ENCODE measurements at places on chromosomes 1 and 21.

GRCh38 chr1:113042285-113043143 is 30.5 kb upstream of the LRIG2 start:
- no peak for DNase-seq

DNA sequence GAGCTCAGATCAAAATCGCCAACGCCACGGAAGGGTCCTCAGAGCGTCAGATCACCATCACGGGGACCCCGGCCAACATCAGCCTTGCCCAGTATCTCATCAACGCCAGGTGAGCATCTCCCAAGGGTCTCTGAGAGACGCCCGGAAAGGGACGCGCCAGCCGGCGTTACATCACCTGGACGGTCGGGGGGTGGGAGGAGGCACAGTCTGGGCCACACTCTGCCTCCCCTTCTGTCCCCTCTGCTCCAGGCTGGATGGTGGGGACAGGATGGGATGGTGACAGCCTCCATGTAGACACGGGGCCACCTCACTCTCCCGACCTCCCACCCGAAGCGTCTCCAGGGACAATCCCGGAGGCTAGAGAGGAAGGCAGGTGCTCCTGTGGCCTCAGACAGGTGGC is 41.5 kb upstream of the COL6A1 start:
- DNase-seq, result no peak

DNA sequence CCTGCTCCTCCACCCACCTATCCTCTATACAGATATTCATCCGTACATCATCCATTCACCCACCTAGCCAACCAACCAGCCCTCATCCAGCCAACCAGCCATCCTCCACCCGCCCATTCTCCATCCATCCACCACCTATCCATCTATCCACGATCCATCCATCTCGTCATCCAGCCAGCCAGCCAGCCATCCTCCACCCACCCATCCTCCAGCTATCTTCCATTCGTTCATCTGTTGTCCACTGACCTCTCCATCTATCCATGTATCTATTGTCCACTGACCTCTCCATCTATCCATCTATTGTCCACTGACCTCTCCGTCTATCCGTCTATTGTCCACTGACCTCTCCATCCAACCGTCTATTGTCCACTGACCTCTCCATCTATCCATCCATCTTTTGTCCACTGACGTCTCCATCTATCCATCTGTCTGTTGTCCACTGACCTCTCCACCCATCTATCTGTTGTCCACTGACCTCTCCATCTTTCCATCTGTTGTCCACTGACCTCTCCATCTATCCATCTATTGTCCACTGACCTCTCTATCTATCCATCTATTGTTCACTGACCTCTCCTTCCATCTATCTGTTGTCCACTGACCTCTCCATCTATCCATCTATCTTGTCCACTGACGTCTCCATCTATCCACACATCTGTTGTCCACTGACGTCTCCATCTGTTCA is 47.6 kb downstream of the FAAP20 start:
- no peak for DNase-seq

DNA sequence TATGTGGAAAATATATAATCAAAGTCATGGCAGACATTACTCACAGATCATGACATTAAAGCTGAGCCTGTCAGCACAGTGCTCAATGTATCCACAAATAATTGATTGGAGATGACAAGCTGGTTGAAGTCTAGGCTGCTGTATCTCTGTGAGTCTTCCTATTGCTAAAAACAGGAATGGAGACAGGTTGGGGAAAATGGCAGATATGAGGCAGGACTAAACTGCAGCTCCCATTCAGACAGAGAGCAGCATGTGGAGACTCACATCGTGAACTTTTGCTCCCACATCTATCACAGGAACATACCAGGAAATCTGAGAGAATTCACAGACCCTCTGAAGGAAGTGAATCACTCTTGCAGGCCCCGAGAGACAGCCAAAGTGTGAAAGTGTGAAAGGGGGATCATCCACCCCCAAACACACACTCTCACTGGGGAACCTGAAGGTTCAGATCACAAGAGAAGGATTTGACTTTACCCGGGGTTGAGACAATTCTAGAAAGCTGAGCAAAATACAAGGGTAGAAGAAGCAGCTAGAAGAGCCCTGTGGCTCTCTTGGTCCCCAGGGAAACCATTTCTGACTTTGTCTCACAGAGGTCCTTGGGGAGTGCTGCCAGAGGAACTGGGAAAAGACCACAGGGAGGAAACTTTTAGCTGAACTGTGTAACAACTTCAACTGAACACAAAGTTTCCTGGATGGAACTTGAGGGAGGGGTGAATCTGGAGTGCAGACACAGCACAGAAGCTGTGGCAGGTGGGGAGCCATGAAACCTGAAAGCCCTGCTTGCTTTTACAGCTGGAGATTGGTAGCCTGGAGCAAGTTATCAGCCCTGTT is 173.4 kb downstream of the S1PR1 start:
- no peak for DNase-seq

- DNase-seq, result no peak
Measured at GRCh38 chr1:178048426-178048825, 45.5 kb upstream of the RASAL2 start.

DNA sequence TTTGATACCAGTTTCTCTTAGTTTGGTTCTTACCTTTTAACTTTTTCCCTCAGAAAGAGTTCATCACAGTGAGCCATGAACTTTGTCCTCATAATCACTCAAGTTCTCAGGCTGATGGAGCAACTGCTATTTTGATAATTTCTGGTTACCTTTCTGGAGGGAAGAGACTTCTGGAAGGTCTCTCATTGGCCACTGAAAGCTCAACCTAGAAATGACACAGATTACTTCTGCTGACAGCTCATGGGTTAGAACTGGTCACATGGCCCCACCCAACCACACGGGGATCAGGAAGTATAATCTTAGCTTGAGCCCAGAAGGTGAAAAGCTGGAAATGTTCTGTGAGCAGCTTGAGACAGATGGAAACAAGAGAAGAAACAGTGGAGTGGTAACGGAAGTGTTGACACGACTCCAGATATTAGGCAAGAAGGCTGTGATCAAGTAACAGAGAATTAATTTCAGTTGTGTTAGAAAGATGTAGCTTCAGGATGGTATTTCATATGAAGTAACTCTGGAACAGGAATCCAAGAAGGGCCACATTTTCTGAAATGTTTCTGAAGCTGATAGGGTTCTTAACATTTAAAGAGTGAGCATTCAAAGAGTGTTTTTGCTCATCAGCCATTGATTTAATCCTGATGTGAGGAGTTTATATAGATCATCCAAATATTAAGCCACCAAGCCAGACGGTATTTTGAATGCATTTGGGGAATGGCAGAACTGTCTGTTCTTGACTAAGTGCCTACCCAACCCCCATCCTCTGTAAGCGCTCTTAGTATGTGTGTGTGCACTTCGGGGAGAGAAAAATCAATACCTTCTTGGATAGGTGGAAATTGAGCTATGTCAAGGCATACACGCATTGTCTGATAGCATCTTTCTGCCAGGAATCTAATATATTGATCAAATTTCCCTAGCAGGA is 21.9 kb upstream of the XPR1 start:
- DNase-seq, result no peak

GRCh38 chr1:36166136-36166535 is 10.2 kb downstream of the MAP7D1 start:
- DNase-seq, result no peak

DNA sequence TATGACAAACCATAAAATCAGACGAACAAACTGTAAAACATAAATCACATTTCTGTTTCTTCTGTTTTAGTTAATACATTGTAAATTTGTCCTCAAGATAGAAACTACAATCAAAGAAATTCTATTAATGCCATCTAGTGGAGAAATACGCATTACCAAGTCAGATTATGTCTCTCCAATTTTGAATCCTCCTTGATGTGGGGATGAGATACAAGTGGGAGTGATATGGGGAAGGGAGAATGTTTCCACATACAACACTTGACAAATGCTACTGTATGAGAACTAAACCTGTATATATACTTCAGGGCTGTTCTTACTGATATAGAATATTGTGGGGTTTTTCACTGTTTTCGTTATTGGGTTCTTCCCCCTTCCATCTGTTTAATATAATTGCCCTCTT is 2.6 kb downstream of the HFM1 start:
- DNase-seq, result no peak

DNA sequence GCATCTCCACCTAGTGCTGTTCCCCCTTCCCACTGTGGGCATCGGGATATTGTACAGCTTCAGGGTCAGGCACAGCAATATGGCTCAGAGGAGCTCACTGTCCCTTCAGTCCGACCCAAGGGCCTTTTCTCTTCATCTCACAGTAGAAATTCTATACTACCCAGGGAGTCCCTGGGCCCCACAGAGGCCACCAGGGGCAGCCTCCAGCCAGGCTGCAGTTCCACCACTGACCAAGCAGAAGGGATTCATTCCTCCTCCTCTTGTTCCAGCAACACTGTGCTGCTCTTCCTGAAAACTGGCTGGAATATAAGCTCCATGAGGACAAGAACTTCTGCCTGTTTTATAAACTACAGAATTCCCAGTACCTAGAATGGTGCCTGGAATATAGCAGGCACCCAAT is 70.5 kb downstream of the CD34 start:
- no peak for DNase-seq

- no peak for DNase-seq
Measured at GRCh38 chr1:190478149-190479049, 735 bp upstream of the BRINP3 start.

- no peak for DNase-seq
Measured at GRCh38 chr1:238336531-238336930, 445.8 kb upstream of the ZP4 start.

GRCh38 chr21:27315373-27315772 is 348.5 kb upstream of the ADAMTS5 start:
- no peak for DNase-seq

DNA sequence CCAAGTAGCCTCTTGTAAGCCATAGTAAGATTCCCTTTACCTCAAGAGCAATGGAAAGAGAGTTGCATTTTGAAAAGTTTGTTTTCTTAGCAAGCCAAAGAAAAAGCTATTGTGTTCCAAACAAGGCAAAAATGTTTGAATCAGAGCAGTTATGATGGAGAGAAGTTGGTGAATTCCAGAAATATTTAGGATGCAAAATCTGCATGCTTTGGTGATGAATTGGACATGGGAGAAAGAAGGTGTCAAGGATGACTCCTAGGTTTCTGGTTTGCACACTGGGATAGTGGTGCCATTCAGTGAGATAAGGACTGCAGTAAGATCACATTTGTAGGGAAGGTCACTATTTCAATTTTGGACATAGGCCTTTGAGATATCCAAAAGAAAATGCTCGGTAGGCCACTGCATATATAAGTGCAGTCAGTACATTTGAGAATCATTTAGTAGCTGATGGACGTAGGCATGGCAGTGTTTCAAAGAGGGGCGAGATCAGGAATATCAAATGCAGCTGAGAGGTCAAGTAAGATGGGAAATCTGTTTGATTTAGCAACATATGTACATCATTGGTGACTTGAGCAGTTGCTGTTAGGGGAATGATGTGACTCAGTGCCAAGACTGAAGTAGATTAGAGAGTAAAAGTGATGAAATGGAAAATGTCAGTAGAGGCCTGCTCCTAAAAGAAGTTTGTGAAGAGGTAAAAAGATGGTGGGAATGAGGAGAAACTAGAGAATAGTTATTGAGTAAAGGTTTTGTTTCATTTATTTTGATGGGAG is 33.9 kb upstream of the GPR25 start:
- DNase-seq, result no peak

- no peak for DNase-seq
Measured at GRCh38 chr1:59597420-59598119, 217.2 kb upstream of the HOOK1 start.

GRCh38 chr1:182752077-182752988 is 37.2 kb upstream of the NPL start:
- DNase-seq, result no peak

GRCh38 chr1:229118477-229119061 is 152.3 kb upstream of the RAB4A start:
- DNase-seq, result no peak

DNA sequence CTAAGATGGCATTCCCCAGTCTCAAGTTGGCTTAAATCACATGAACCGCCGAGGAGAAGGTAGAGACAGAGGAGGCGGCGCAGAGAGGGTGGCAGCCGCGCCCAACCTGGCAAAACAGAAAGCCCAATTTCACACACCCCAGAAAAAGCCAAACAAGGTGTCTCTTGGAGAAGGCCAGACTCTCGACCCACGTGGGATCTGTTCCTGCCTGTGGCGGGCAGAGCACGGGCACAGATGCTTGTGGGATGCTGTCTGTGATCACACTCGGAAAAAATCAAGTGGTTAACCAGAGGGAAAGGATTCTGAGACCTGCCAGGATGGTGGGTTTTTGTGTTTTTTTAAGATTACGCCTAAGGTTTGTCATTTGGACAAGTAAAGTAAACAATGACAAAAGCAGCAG is 80.7 kb downstream of the MRPL37 start:
- DNase-seq, result no peak

- no peak for DNase-seq
Measured at GRCh38 chr1:197313713-197314112, 45.7 kb downstream of the CRB1 start.

GRCh38 chr21:43718872-43719747 is at the start of gene PDXK:
PDXK (plus strand) TSS chr21:43719129; CDS start chr21:43719295, 166 bp downstream.
- no peak for DNase-seq

DNA sequence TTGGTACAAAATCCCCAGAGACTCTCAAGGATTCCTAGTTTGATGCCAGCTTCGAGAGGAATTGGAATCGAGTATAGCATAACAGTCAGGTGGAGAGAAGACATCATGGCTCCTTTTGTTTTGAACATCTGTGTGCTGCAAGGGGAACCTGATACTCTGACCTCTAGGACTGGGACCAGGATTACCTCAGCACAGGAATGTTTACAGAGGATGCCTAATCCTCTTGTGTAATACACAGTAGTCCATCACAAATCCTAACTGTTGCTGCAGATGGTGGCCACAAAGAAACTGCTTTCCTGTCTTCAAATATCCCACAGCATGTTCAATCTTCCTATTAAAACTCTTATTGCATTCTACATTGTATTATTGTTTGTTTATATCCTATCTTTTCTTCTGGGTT is 111.8 kb upstream of the PRMT6 start:
- DNase-seq, result no peak

GRCh38 chr1:90943966-90944365 is 77.9 kb downstream of the ZNF644 start:
- no peak for DNase-seq

GRCh38 chr1:235943581-235944114 is 76.9 kb upstream of the LYST start:
- no peak for DNase-seq

- DNase-seq, result no peak
Measured at GRCh38 chr1:182426442-182427430, 23.2 kb upstream of the RGSL1 start.

- DNase-seq, result no peak
Measured at GRCh38 chr1:119747451-119747850, 21.3 kb downstream of the HMGCS2 start.

GRCh38 chr1:160743266-160743665 is 4.2 kb downstream of the SLAMF7 start:
- DNase-seq, result no peak

GRCh38 chr1:2345297-2346075 is 45.9 kb downstream of the MORN1 start:
- DNase-seq, result no peak

GRCh38 chr1:207081088-207081487 is 7.6 kb upstream of the C4BPB start:
- DNase-seq, result no peak

- DNase-seq, result no peak
Measured at GRCh38 chr1:208202333-208202995, 41.7 kb downstream of the PLXNA2 start.

GRCh38 chr1:167499664-167500101 is 18.6 kb downstream of the CD247 start:
- no peak for DNase-seq

GRCh38 chr1:52059321-52059720 is 3.2 kb downstream of the BTF3L4 start:
- no peak for DNase-seq

- no peak for DNase-seq
Measured at GRCh38 chr1:160149716-160150115, 1.7 kb upstream of the ATP1A4 start.

GRCh38 chr1:64754173-64754572 is 9.3 kb downstream of the RAVER2 start:
- no peak for DNase-seq
